NB4 (cell line): ENCODE measurements at places on chromosomes 2 and 18.

DNA sequence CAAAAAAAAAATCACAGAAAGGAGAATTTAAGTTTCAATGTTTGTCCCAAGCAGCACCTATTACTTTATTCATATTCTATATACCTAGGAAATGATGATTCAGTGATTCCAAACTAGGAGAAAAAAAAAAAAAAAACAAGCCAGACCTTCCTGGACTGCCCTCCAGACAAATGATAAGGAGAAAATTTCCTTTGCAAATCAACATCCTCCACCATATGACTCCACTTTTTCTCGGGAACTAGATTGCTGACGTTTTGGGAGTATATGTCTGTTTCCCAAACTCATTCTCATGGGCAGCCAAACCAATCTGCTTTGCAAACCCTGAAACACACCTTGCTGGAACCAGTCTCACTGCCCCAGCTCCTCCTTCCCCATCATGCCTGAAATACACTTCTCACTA is 16.8 kb downstream of the AP1S3 start:
- no peak for DNase-seq

- no peak for DNase-seq
Measured at GRCh38 chr2:36497570-36498163, 100.3 kb downstream of the FEZ2 start.

- DNase-seq: no peak
Measured at GRCh38 chr18:57497372-57498294, 62.5 kb downstream of the ONECUT2 start.

- DNase-seq: no peak
Measured at GRCh38 chr2:59947917-59948541, 605.4 kb downstream of the BCL11A start.

DNA sequence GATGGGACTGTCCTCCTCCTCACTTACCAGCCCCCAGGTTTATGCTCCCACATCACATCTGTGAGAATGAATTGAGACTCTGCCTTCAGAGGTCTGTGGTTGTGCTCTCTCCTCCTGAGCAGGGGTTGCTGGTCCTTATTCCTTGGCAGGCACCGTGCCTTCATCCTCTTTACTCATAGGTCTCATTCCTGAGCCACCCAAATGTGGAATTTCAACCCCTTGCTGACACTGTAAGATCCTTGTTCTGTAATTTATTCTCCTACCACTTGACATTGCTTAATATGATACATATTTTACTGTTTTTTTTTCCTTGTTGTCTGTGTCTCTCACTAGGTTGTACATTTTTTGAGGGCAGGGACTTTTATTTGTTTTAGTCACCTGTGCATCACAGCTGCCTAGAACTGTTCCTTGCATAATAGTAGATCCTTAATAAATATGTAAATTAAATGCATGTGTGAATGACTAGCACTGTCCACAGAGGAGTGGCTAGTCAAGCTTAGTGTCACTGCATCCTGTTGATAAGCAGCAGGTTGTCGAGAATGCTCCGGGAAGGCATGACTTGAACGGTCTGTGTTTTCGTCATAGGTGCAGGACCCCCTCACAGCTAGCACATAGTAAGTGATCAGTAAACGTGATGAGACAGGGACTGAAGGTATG is 180.6 kb downstream of the ZNF407 start:
- DNase-seq: no peak
